Effector CD4-positive, alpha-beta T cell (primary cell): ENCODE measurements at places on chromosomes 2 and 18.

DNA sequence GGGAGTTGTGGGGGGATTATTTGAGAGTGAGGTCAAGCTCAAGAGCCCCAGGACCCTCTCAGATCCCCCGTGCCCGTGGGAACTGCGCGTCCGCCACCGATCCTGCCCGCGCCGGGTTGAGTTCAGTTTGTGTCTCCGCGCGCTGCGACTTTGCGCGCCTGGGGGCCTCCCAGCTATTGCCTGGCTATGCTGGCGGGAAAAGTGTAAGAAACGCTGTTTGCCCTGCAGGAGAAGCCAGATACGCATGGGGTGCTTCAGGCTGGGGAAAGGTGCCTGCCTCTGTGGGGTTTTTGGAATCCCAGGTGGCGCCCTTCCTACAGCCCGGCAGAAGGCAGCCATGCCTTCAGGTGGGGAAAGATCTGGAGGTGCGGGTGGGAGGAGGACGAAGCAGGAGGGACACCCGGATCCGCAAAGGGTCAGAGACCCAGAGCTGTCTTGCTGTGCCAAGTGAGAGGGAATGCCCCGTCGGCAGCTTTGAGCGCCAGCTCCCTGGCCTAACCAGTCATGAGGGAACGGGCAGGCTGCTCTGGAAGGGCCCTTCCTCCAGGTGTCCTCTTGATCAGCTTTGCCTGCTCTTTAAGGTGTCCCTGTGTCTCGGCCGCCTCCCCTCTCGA lies 22.5 kb downstream of the TEX44 start:
- DNase-seq: no peak

DNA sequence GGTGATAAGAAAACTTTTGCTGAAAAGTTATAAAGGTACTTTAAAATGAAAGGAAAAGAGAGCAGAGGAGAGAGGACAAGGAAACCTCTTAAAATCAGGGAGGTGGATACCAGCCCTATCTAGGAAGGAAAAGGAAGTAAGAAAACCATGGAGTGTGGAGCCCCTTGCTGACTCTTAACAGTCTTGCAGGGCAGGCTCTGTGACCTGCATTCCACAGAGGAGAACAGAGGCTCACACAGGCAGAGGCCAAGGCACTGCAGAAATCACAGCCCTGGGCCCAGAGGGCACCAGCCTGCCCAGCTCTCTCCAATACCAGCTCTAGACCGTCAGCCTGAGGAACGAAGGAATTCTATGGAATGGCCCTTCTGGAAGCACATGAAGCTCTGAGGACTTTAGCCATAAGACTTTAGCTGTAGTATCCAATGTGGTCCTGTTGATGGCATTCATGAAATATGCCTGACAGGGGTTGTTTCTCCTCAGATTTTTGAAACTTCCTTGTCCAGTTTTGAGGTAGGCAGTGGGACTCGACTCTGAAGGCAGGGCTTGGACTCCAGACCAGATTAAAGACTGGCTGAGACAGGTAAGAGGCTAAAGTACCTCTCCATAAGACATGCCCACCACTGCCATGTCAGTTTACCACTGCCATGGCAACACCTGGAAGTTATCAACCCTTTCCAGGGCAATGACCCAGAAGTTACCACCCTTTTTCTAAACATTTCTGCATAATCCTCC lies 216.3 kb downstream of the ANAPC1 start:
- DNase-seq: no peak

GRCh38 chr18:29449424-29449823 lies 1272.5 kb upstream of the CDH2 start:
- no peak for DNase-seq

DNA sequence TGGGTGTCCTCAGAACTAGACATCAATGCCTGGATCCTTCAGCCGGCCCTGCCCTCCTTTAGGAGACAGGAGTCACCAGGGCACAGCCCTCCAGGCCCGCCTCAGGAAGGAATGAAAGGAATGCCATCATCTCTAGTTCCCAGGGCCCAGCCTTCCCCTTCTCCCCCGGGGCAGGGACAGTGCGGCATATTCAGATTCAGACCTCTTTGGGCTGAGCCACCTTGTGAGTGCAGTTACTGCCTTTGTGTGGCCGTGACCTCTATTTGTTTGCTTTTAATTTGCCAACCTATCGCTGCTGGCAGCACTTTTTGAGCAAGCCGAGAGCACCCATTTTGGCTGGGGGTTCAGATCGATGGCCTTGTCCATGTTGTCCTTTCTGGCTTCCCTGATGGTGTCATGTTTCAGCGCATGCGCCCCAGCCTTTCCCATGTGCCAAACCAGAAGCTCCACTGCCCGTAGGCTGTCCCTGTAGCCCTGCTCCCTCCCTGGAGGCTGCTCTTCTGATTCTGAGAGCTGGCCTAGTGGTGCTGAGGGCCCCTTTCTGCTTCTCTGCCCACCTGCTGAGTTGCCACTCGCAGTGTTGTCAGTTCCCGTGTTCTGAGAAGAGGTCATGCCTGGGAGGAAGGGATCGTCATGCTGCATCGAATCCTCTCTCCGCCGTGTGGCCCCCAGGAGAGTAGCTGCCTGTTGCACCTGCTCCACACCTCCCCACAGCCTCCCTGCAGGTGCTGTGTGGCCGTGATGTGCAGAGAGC lies 10.9 kb downstream of the ANKRD23 start:
- no peak for DNase-seq

GRCh38 chr18:34701911-34702310 lies 8.2 kb upstream of the DTNA start:
- no peak for DNase-seq

DNA sequence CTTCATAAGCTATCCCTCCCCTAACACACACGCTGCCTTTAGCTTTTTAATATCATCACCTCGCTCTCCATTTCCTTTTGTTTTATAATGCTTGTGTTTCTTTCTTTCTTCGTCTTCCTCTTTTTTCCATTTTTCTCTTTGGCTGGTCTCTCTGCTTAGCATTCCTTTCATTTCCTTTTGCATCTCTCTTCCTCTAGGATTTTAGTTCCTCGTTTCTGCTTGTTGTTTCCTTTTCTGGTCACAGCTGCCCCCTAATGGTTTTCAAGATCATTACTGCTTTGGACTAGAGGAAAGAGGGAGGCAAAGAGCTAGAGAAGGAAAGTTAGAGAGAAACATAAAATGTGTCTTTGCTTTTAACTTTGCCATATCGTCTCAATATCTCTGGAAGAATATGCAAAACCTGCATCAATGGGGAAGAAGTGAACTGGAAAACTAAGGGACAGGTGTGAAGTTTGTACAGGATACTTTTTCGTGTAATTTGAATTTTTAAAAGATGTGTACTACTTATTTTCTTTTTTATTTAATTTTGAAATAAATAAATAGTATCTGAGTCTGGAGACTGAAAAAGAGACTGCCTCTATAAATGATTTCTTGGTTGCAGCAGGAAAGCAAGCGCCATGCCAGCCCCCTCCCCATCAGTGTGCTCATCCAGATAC lies 6.3 kb upstream of the NRP2 start:
- DNase-seq: no peak
